ENCODE measurements at places on chromosomes 6 and 20. TPM values are rescaled to one million over a fixed set of nuclear protein-coding genes. Genes with fewer than 3 reads are reported as not detected.

The HLA-DMB gene
- 4.8 TPM for polyA plus RNA-seq

The SLC26A8 gene
- polyA plus RNA-seq: not detected

The AVP gene
- polyA plus RNA-seq: not detected

The ZSCAN9 gene
- polyA plus RNA-seq: 10.2 TPM
